ENCODE measurements at places on chromosomes 4 and X.

- DNase-seq: peak; percentile 26
Measured at GRCh38 chrX:16828124-16828908, 41.8 kb downstream of the RBBP7 start.

- no peak for DNase-seq
Measured at GRCh38 chr4:3473181-3473950, 10.3 kb downstream of the DOK7 start.

DNA sequence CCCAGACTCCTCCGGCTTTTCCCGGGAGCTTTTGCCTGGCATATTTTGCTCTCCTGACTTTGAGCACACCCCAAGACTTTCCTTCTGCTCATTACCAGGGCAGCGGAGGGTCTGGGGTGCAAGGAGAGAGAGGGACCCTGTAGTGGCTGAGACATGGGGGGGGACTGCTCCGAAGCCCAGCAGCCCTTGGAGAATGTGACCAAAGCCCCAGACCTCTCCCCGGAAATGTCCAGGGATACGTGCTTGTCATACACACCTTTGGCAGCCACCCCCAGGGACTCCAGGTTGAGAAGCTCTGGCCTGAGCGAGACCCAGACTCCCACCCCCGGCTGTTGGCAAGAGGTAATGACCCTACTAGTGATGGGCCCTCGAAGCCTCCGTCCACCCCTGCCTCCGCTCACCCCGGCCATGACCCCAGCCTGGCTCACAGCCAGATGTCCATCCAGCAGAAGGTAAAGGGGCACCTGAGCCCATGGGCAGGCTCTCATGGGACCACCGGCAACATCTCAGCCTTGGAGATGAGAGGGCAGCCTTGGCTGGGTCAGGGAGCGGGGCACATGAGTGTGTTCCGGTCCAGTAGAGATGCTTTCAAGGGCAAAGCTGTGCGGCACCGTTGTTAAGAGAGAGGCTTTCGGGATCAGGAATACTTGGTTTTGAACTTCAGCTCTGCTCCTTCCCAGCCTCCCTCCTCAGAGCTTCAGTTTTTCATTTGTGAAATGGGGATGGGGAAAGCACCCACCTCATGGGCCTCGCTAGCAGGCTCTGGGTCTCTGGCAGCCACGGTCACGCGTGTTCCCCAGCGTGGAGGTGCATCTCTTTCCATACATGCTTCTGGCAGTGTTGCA lies 2.0 kb downstream of the PSAPL1 start:
- no peak for DNase-seq

GRCh38 chr4:88015659-88016295 lies 8.3 kb downstream of the PKD2 start:
- no peak for DNase-seq

GRCh38 chr4:40825014-40825838 lies 75.5 kb downstream of the NSUN7 start:
- no peak for DNase-seq
